ENCODE measurements at places on chromosomes 16 and 17. TPM values are rescaled to one million over a fixed set of nuclear protein-coding genes. Genes with fewer than 3 reads are reported as not detected.

The CDH1 gene
- 30.9 TPM for total RNA-seq

The PRSS36 gene
- total RNA-seq, result 5.7 TPM

The CPD gene
- 14.3 TPM for total RNA-seq

The TVP23C gene
- total RNA-seq, result 8.4 TPM

The KRTAP16-1 gene
- total RNA-seq, result not detected

The SLFN11 gene
- total RNA-seq, result 34.7 TPM

The CDYL2 gene
- 2.6 TPM for total RNA-seq

The BIRC5 gene
- 53.2 TPM for total RNA-seq

The CNTD1 gene
- total RNA-seq, result 0.09 TPM

The MSLN gene
- total RNA-seq, result 0.61 TPM

The ZP2 gene
- total RNA-seq, result 0.05 TPM

The CCDC57 gene
- total RNA-seq, result 39.3 TPM

The PLEKHG4 gene
- total RNA-seq, result 12.6 TPM

The GNG13 gene
- total RNA-seq, result not detected

DNA sequence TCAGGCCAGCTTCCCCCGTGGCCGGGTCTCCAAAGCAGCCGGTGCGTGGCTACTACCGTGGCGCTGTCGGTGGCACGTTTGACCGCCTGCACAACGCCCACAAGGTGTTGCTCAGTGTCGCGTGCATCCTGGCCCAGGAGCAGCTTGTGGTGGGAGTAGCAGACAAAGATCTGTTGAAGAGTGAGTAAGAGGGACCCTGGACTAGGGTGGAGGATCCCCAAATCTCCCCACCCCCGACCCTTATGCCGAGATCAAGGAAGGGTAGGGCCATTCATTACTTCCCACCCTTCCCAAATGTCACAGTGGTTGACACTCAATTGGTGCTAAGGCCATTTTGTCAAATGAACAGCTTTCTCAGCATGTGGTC, 1.2 kb downstream of the COASY start:
- no peak for DNase-seq

- DNase-seq, result no peak
Observed at GRCh38 chr16:73608911-73609310, 561.0 kb upstream of the ZFHX3 start.

DNA sequence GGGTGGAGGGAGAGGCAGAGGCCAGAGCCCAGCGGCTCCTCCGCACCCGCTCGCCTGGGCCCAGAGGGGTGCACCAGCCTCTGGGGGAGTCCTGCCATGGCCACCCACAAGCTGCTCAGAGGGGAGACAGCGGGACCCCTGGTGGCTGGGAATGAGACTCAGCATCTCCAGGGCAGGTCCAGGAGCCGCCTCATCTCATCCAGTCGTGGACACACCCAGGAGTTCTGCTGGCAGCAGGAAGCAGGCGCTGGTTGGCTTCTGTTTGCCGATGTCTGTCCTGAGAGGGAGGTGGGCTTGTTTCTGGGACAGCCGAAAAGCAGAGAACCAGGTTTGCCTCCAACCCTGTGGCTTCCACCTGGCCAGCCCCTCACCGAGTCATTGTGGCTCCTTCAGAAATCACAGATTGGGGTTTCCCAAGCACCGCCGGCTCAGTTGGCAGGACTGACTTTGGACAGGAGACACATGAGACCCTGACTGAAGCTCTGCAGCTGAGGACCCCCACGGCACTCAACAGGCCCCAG, 49.6 kb upstream of the ENPP7 start:
- DNase-seq, result no peak

DNA sequence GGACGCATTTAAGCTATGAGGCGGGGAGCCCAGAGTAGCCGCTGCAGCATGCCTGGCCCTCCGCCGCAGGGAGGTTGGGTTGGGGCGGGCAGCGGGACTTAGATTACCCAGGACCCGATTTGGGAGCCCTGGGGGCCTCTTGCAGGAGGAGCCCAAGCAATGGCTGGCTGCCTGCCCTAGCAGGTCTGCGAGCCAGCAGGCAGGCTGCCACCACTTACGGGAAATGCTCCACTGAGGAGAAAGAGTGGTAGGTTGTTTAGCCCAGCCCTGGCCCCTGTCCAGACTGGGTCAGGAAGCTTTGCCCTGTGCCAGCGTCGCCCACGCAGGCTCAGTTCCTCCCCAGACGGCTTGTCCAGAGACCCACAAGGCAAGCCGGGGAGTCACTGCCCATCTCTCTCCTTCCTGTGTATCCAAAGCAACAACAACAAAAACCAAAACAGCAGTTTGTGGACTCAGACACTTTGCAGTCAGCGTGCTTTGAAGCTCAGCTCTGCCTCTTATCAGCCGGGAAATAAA, 10.3 kb upstream of the TVP23A start:
- DNase-seq, result no peak

DNA sequence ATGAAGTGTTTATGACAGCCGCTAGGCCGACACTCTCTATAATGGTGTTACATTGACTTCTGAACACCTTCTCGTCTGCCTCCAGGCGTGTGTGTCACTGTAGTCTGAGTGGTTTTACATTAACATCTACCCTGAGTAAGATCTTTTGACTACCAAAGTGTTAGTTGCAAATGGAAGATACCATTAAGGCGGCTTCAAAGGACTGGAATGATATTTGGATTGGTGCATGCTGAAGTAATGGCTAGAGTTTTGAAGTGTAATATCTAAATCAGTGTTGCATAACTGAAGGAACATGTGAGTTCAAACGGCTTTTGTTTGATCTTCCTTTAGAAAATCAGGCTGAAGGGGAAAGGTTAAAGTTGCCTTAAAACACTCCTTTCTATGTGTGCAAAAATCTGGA, 52.2 kb downstream of the BCAS3 start:
- DNase-seq, result no peak

- DNase-seq, result peak; percentile 58
Observed at GRCh38 chr16:56202036-56202435, 10.7 kb downstream of the GNAO1 start.

- DNase-seq, result no peak
Observed at GRCh38 chr16:2278956-2279800, 11.3 kb upstream of the RNPS1 start.

GRCh38 chr17:19341211-19341631, 21.3 kb downstream of the B9D1 start:
- DNase-seq, result no peak

DNA sequence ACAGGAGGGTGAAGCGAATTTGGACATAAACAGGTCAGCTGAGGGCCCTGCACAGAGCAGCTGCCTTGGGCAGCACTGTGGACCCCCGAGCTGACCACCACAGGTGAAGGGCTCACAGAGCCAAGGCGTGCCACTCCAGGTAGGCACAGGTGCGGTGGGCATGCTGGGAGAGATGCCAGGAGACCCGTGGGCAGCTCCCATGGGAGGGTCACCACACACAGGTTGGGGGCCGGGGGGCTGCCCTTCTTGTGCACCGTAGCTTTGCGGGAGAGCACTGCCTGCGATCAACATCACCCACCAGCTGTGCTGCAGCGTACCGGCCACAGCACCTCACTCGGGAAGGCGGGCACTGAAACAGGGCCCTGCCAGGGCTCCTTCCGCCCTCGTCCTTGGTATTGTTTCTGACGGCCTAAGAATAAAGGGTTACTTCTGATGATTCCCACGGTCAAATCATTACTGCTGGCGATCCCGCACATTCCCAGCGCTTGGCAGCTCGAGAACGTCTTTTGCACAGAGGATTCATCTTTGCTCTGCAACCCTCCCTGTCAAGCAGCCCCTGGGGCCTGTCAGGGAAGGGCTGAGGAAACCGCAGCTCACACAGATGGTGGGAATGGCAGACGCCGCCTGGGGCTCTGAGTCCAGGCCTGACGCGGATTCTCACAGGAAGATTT, 181.7 kb downstream of the BANP start:
- no peak for DNase-seq

DNA sequence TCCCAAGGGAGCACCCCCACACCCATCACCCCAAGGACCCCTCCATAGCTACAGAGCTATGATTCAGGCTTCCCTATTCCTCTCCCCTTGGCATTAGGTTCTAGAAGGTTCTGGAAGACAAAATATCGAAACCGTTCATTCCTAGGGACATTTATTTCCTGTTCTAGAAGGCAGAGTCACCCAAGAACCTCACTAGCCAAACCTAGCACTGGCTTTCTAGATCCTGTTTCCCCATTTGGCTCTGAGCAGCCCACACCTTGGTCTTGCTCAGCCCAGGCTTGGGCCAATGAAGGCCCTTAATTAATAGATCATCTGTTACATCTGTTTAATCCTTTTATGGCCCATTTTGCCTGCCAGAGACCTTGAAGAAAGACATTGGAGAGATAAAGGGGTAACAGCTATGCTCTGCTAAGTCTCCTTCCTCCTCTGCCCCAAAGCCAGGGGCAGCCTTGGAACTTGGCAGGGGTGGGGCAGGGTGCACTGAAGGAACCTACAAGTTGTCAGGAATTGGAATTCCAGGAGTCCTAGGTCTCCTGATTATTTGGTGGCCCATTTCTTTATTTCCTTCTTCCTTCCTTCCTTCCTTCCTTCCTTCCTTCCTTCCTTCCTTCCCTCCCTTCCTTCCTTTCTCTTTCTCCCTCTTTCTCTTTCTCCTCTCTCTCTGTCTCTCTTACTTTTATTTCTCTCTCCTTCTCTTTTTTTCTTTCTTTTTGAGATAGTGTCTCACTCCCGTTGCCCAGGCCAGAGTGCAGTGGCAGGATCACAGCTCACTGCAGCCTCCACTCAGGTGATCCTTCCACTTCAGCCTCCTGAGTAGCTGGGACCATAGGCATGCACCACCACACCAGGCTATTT, 8.7 kb upstream of the FZD2 start:
- no peak for DNase-seq

GRCh38 chr17:33366960-33367359, 73.9 kb upstream of the ASIC2 start:
- DNase-seq, result no peak

GRCh38 chr16:29834079-29834478, 13.8 kb downstream of the MVP start:
- no peak for DNase-seq

DNA sequence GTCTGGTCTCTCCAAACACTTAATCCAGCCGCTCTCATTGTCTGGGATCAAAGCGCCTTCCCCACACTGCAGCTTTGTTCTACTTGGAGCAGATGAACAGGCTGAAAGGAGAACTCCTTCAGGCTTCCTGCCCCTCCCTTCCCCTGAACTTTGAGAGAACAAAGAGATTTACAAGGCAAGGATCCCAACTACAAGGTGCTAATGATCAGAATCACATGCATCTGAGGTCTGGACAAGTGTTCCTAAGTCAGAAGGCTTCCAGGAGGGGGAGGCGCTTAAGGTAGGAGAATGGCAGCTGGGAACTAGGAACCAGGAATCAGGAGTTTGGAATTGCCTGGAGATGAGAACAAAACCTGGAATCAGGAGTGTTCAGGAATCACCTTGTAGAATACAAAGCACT, 606.3 kb upstream of the CDH11 start:
- DNase-seq, result no peak

- no peak for DNase-seq
Observed at GRCh38 chr16:86671486-86672178, 93.3 kb downstream of the FOXL1 start.

DNA sequence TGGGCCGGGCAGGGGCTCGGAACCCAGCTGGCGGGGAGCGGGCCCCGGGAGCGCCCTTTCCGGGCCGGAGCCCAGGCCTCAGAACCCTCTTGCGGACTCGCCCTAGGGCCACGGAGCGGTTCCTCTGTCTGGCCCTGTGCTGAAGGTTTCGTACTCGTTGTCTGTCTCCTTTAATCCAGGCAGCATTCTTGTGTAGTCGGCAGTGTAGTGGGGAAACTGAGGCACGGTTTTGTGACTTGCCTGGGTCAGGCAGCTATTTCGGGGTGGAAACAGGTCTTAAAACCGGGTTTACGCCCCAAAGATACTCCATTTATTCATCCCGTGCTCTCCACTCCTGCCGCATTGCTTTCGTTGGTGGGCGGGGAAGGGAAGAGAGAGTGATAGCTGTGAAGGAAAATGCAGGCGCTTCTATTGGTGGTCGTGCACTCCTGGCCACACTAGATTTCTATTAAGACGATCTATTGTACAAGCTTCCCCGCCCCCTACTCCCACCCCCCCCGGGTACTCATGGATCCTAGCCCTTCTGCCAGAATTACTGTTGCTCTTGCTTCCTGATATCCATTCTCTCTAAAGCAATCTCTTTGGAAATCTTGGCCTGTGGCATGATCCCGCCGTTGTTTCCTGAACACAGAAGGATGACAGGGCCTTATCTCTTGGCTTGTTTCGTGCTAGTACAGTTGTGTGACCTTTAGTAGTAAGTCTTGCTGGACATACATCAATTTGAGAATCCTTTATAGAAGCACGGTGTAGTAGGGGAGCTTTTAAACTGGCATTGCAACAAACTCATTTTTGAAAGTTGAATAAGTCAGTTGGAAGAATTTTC, 751 bp downstream of the DCAF7 start:
- no peak for DNase-seq

DNA sequence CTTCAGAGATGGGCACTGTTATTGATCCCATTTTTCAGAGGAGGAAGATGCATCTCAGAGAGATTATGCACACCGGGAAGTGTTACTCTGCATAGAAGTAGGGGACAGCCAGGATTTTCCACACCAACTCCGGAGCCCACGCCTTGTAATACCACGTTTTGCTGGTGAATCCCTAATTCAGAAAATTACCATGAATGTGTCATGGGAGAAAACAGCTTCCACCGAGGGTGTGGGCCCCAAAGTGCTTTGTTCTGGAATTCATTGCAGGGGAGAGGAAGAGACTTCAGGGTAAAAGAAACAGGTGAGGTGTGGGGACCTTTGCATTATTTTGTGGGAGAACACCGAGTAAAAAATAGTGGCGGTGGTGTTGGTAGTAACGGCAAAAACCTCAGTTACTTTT, 1051.4 kb upstream of the RBFOX1 start:
- no peak for DNase-seq

- no peak for DNase-seq
Observed at GRCh38 chr17:35709874-35710273, 21.6 kb upstream of the RASL10B start.

GRCh38 chr16:66455970-66456369, 28.9 kb downstream of the BEAN1 start:
- no peak for DNase-seq

- no peak for DNase-seq
Observed at GRCh38 chr17:80780381-80781198, 211.1 kb upstream of the CHMP6 start.

- DNase-seq, result no peak
Observed at GRCh38 chr17:57132663-57133062, 47.6 kb downstream of the AKAP1 start.

DNA sequence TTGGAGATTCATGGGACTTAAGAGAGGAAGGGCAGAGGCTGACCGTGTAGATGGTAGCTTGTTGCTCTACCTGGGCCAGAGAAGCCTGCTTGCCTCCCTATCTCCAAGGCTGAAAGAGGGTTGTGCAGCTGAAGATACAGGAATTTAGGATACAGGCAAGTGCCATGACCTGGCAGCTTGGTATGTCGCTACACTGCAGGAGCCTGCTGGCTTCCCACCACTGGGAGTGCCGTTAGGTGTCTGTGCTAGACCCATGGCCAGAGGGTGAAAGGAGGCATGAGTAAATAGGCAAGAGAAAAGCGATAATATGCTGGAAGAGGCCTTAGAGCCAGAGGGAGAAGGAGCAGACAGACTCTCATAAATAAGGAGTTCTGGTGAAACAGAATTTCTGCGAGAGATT, 10.6 kb downstream of the NAA60 start:
- no peak for DNase-seq
